ENCODE measurements at places on chromosomes 12 and 14. TPM values are rescaled to one million over a fixed set of nuclear protein-coding genes. Genes with fewer than 3 reads are reported as not detected.

FGF6 gene
- not detected for total RNA-seq

C14orf132 gene
- 3.6 TPM for total RNA-seq

TRPV4 gene
- total RNA-seq: not detected

GALNT16 gene
- total RNA-seq: not detected

DNA sequence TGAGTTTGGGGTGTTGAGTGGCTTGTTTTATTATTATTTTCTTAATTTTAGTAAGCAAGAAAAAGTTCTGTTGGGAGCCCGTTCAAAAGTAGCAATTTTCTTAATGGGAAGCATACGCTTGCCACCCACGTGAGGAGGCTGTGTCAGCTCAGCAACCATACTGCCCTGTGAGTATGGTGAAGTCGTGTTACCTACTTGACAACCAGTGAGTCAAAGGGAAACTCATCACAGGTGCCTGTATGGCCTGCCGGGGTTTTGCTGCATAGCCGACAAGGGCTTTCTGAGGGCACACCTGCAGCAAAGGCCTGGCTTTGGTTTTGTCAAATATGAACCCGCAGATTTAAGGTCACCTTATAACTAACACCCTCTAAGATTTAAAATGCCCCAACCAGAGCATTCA lies 31.1 kb downstream of the PITPNM2 start:
- DNase-seq: no peak
- H3K27me3 ChIP-seq: no peaks in the 10 kb centered on the region
- H3K36me3 ChIP-seq: no peaks in the 10 kb centered on the region
- H3K4me3 ChIP-seq: no peak overlapping the region

ZC2HC1C gene
- not detected for total RNA-seq

All from T-cell (primary cell).